ENCODE measurements at places on chromosomes 6 and 20.
A peak's percentile ranks its signal among the peaks of the same experiment; 100 is the strongest.

DNA sequence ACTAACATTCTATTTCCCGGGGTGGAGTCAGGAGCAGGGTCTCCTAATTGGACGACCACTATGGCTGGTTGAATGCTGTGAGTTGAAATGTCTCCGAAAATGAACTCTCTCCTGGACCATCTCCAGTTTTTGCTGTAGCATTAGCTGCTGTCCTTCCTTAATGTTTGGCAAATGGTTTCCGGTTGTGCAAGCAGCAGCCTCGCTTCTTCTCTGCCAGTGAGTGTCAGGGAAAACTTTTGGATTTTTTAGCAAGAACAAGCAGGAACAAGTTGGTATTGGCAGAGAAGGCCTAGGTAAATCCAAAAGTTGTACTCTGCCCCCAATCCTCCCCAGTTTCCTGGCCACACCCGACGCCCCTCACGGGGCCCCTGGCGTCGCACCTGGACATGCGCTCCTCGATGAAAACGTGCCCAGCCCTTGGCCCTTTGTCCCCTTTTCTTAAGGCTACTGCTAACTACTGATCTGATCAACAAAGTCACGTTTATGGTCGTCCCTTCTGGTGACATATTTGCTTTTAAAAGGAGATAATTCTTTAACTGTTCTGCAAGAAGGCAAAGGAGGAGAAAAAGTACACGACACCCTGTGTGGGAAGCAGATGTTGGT is 103.2 kb downstream of the ARMC2 start:
- no peak for DNase-seq

- DNase-seq: no peak
Observed at GRCh38 chr20:53876956-53877355, 193.4 kb downstream of the BCAS1 start.

GRCh38 chr20:48455651-48456365 is 372.0 kb downstream of the PREX1 start:
- no peak for DNase-seq

GRCh38 chr6:92810913-92811312 is 608.4 kb downstream of the EPHA7 start:
- peak; percentile 2 for DNase-seq

- DNase-seq: no peak
Observed at GRCh38 chr6:166293731-166294584, 14.2 kb downstream of the PRR18 start.

DNA sequence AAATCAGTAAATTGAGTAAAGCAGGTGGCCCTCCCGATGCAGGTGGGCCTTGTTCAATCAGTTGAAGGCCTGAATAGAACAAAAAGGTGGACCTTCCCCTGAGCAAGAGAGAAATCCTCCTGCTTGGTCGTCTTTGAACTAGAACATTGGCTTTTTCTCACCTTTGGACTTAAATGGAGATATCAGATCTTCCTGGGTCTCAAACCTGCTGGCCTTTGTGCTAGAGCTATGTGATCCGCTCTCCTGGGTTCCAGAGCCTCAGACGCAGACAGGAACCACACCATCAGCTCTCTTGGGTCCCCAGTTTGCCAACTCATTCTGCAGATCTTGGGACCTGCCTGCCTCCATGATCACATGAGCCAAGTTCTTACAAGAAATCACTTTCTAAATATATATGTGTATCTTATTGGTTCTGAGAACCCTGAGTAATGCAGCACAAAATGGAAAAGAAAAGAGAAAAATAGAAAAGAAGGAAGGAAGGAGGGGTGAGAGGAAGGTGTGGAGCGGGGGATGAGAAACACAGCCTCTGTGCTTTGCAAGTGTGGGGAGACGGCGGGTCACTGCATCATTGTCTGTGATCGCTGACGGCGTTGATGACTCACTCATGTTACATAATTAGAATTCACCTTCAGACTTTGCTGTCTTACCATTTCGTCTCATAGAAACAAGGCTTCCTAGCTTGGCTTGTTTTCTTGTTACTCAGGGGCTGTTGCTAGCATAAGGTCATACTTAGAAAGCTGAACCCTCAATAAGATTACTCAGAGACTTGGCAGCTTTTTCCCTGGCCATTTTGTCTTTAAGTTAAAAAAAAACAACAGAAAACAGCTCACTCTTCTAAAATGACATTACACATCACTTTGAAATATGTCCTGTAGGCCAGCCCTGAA is 85.7 kb upstream of the NEDD9 start:
- peak; percentile 12 for DNase-seq

DNA sequence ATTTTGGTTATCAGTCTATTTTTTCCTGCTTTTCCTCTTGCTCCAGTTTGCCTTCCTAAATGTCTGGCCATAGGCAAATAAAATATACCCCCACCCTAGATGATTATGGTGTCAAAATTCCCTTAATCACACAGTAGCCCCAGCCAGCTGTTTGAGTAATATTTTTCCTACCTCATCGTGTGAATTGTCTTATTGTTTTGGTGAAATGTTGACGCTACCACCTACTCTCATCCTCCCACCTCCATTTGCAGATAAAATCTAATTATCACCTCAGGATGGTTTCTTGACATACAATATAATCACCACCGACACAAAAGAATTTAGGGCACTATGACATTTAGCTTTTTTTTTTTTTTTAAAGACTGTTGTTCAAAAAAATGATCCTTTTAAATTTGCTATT is 44.1 kb upstream of the FUCA2 start:
- DNase-seq: no peak

- no peak for DNase-seq
Observed at GRCh38 chr6:62640749-62641148, 354.7 kb upstream of the KHDRBS2 start.

GRCh38 chr6:38310061-38310460 is 329.7 kb downstream of the BTBD9 start:
- DNase-seq: no peak

- no peak for DNase-seq
Observed at GRCh38 chr6:30837870-30838269, 46.4 kb upstream of the DDR1 start.

GRCh38 chr20:1663917-1664316 is 6.3 kb upstream of the SIRPG start:
- DNase-seq: no peak

GRCh38 chr20:55283889-55284288 is 721.4 kb downstream of the CBLN4 start:
- no peak for DNase-seq

DNA sequence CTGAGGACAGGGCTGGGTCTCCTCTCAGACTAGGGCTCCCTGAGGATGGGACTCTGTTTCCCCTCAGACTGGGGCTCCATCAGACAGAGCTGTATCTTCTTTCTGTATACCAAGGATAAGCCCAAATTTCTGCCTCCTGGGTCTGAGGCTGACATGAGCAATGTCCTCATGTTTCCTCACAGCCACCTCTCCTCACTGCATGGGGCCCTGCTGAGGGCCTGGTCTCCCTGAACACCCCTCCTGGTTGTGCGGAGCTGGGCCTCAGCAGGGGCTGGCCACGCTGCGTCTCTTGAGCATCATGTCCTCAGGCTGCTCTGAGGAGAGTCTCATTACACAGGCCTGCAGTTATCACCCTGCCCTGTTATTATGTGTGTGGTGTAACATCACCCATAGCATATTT is 144.6 kb downstream of the LRFN2 start:
- DNase-seq: no peak

DNA sequence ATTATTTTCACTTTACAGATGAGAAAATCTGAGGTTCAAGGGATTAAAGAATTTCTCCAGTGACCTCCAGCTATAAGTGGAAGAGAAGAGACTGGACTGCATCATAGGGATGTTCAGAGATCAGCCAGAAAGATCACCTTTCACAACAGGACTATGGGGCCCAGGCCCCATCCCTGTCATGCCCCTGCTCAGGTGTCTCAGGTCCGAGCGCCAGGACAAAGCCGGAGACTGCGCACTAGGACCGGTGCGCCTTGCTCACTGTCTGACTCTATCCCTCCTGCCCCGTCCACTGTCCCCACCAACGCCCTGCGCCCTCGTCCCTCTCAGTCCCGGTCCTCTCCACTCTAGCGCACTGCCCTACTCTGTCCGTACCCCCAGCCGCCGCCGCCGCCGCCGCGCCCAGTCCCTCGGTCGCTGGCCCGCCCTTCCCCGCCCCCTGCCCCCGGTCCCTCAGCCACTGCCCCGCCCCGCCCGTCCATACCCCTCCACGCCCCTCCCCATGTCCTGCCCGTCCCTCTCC is 521 bp upstream of the RAD21L1 start:
- DNase-seq: no peak

- no peak for DNase-seq
Observed at GRCh38 chr6:64439274-64439673, 803.7 kb downstream of the PHF3 start.

GRCh38 chr6:169960886-169961611 is 209.6 kb downstream of the ERMARD start:
- DNase-seq: no peak

GRCh38 chr6:75943381-75943780 is 129.1 kb downstream of the IMPG1 start:
- no peak for DNase-seq

- DNase-seq: no peak
Observed at GRCh38 chr20:10510216-10510615, 75.1 kb downstream of the SLX4IP start.

GRCh38 chr6:3366596-3367413 is 90.0 kb downstream of the SLC22A23 start:
- no peak for DNase-seq

DNA sequence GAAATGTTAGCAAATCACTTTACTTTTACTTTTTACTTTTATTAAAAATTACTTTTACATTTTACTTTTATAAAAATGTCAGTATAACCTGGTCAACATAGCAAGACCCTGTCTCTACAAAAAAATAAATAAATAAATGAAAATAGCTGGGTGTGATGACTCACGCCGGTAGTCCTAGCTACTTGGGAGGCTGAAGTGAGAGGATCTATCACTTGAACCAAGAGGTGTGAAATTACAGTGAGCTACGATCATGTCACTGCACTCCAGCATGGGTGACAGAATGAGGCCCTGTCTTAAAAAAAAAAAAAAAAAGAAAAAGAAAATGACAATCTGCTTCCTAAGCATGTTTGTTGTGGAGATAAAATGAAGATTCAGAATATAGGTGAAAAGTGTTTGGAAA is 31.0 kb upstream of the FBXO30 start:
- no peak for DNase-seq

- DNase-seq: peak; percentile 9
Observed at GRCh38 chr6:129498950-129499842, 210.8 kb downstream of the ARHGAP18 start.

DNA sequence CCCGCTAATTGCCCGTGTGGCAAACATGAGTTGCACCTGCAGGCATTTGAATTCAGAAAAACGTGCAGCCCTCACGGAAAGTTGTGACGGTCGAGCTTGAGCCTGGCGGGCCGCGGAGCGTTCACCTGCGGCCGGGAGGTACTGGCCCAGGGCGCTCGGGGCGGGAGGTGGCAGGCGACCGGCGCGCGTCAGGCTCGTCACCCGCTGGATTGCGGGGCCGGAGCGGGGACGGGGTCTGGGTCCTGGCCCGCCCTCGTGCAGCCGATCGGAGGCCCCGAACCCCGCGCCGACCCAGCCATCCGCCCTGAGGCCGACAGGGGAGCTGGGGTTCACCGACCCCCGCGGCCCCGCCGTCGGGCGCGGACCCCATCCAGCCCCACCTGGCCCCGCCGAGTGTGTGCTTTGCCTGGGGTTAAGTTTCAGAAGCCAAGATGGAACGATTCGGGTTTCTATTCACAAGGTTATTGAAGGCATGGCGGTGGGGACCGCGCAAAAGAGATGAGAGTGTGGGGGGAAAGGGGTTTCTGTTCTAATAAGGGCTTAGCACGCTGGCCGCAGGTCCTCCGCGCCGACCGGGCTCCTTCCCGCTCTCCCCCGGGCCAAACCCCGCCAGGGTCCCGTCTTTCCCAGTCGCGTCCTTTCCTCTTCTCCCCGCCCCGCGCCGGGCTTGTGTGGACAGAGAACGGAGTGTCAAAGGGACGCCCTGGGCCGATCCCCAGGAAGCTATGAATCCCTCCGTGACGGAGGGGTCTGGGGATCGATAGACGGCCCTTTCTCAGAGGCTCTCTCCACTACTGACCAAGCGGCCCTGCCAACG is 1.6 kb upstream of the HEY2 start:
- DNase-seq: no peak

GRCh38 chr6:147214248-147215227 is 10.3 kb downstream of the STXBP5 start:
- DNase-seq: no peak

DNA sequence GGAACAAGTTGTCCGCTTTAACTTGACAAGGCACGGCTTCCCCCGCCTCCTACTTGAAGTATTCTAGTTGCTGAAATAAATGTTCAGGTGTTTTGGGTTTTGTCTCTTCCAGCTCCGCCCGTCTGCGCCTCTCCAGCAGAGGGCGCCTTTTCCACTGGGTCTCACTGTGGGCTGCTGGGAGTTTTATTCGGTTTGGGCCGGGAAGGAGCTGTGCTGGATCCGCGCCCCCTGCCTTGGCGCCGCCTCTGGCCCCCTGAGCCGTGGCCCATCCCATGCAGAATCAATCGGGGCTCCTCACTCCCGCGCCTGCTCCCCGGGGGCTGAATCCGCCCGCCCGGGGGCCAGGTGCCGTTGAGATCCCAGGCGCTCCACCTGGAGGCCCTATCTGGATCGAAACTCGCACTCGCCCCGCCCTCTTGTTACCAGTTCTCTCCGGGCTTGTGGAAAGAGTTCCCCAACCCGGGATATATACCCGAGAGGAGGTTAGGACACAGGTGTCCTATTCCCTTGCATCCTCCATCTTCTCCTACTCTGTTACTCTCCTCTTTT is 51.0 kb upstream of the TCF21 start:
- DNase-seq: peak; percentile 8

- no peak for DNase-seq
Observed at GRCh38 chr6:107533415-107534059, 43.6 kb downstream of the SOBP start.

DNA sequence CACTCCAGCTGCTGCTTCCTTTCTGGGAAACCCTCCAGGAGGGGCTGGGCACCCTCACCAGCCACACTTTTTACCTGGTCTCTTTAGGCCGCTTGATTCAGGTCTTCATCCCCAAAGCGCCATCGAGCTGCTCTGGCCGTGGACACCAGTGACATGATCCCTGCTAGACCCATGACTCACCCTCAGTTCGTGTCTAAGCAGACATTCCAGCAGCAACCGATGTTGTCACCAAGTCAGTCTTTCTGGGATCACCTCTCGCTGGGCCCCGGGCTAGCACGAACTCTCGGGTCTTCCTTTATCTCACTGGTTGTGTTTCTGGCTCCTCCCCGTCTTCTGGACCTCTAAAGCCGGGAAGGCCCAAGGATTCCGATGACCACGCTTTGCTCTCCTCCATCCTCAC is 43.0 kb upstream of the GPR31 start:
- DNase-seq: no peak

GRCh38 chr6:37088897-37089296 is 81.1 kb upstream of the PIM1 start:
- DNase-seq: no peak

DNA sequence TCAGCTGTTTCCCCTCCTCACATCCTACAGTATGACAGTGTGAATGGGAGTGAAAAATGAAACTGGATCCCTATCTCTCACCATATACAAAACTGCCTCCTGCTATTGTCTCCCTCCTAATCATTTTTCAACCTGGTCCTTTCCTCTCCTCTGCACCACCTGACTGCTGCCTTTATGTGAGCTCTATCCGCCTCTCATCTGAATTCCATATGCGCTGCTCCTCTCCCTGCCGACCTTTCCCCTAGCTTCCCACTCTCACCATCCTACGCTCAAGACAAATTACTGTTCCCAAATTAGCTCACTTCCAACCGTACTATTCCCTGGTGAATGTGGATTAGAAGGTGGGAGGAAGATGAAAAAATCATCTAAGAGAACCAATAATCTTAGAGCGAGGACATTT is 148.4 kb upstream of the FBXL4 start:
- DNase-seq: no peak

GRCh38 chr6:113495521-113495920 is 361.6 kb upstream of the MARCKS start:
- DNase-seq: no peak

- DNase-seq: no peak
Observed at GRCh38 chr6:642805-643204, 14.1 kb downstream of the HUS1B start.

Data from GM18507 (cell line).